Osteocyte (in vitro differentiated cells): ENCODE measurements at places on chromosomes 1 and 21.

DNA sequence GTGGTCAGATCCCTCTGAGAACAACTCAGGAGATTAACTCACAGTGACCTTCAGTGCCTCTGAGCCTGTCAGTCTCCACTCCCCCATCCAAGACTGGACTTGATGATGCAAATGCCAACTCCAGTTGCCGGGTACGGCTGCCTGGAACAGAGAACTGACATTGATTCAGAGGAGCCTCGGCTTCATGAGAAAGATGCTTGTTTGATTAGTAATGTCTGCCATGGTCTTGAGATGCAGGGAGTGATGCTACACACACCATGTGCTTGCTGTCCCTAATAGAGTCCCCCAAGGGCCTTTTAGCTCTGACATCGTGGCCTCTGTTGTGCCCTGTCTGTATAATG, 51.8 kb upstream of the LRP8 start:
- peak; percentile 38 for DNase-seq

DNA sequence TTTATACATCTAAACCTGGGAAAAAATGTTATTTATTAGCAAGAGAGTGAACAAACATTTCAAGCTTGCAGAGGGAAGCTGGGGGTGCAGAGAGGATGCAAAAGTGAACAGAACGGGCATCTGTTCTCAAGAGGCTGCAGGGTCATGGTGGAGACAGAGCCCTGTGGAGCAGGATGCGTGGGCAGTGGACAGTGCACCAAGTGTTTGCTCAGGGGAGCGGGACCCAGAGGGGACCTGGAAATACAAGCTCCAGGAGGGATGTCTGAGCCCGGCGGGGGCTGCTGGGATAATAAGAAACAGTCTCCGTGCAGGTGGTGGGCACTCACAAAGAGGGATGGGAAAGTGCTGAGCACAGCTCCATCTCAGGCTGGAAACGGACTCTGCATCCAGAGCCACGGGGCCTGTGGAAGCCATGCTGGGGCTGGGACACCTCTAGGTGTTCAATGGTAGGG, 105.3 kb upstream of the SLC45A1 start:
- DNase-seq = no peak

DNA sequence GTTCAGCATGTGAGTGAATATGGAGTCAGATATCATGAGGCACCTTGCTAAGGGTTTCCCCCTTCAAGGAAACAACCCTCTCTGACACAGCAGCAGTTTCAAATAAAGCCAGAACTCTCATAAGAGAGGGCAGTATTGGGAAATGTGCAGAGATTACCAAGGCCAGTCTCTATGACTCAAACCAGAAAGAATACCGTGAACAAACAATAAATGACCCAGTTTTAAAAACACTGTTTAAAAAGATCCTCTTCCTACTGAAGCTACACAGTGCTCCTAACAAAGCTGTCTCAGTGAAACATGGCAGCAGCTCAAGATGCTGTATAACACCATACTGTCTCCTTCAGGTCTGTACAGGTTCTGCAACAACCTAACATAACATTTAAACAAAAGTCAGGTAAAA, 102.6 kb downstream of the KIAA0319L start:
- no peak for DNase-seq

DNA sequence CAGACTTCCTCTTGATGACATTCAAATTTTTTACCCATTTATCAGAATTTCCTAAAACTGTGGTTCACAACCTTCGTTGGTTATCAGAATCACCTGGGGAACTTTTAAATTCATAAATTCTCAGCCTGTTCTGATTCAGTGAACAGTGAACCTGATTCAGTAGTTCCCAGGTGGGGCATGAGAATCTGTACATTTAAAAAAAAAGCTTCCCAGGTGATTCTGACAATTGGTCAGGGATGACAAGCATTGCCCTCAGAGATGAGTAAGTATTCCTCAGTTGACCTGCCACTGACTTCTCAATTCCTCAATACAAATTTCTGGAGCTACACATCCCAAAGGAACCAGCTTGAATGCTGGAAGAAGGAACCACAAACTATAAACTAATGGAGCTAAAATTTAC, 23.5 kb upstream of the CR2 start:
- no peak for DNase-seq

DNA sequence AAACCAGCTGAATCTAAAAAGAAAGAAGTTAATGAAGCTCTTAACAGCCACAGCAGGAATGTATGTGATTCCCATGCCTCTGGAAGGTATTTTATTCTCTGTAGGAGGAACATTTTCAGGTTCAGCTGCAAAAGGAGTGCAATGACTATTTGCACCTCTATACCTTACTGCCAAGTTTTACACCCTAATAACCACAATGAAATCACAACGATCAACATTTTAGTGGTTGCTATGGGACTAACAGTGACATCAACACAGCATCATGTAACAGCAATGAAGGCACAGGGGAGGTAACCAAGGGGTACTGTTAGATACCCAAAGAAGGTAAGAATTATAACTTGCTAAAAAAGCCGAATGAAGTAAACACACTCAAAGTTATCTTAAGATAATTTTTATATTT, 116.3 kb upstream of the HP1BP3 start:
- DNase-seq = no peak

DNA sequence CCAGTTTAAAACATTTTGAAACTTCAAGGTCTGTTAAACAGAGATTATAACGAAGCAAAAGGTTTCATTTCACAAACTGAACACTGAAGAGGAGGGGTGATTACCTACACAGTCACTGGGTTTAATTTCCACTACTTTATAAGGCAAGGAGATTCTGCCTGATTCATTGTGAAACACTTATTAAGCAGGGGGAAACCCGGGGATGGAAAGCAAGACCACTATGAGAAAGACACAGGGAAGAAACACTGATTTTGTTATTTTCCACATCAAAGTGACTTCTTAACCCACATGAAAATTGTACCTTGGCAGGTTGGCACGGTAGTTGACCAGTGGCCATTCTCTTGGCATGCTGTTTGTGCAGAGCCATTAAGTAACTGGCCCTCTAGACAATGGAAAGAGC, 8.1 kb upstream of the F5 start:
- DNase-seq = no peak

DNA sequence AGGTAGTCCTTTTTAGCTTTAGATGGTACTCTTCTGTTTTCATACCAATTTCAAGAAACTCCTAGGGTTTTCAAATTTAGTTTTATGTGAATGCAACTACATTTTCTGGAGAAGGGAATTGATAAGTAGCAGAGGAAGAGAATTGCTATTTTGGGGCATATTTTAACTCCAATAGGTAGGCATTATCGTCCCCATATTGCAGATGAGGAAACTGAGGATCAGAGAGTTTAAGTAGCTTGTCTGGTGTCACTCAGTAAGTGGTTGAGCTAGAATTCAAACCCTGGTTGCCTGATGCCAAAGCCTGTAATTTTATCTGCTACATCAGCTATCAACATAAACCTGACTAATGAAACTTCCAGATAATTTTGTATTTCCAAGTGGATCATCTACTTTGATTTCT, 1.9 kb downstream of the NFYC start:
- no peak for DNase-seq

- DNase-seq = no peak
These were observed 1.3 kb upstream of the CD5L start for GRCh38 chr1:157842939-157843338.

- no peak for DNase-seq
These were observed 8.0 kb downstream of the SMAP2 start for GRCh38 chr1:40381268-40382107.

DNA sequence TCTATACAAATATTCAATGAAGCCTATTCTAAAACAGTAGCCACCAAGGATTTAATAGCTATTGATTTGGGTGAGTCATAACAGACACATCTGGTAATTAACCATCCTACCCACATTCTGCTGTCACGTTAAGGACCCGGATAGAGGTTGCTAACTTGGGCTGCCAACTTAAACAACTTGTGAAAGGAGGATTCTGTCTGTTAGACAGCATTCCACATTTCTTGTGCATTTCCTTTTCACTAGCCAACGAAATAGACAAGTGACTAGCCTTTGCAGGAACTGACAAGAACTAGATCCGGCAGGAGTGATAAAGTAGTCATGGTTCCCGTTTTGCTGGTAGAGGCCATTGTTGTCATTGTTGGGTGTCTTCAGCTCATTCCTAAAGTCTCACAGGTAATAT, 9.5 kb downstream of the DSCAM start:
- DNase-seq = no peak

GRCh38 chr1:14138687-14139086, 438.7 kb downstream of the PRDM2 start:
- DNase-seq = no peak

GRCh38 chr1:193657552-193657951, 471.1 kb upstream of the B3GALT2 start:
- no peak for DNase-seq

GRCh38 chr1:184160236-184160635, 108.7 kb downstream of the TSEN15 start:
- DNase-seq = no peak

DNA sequence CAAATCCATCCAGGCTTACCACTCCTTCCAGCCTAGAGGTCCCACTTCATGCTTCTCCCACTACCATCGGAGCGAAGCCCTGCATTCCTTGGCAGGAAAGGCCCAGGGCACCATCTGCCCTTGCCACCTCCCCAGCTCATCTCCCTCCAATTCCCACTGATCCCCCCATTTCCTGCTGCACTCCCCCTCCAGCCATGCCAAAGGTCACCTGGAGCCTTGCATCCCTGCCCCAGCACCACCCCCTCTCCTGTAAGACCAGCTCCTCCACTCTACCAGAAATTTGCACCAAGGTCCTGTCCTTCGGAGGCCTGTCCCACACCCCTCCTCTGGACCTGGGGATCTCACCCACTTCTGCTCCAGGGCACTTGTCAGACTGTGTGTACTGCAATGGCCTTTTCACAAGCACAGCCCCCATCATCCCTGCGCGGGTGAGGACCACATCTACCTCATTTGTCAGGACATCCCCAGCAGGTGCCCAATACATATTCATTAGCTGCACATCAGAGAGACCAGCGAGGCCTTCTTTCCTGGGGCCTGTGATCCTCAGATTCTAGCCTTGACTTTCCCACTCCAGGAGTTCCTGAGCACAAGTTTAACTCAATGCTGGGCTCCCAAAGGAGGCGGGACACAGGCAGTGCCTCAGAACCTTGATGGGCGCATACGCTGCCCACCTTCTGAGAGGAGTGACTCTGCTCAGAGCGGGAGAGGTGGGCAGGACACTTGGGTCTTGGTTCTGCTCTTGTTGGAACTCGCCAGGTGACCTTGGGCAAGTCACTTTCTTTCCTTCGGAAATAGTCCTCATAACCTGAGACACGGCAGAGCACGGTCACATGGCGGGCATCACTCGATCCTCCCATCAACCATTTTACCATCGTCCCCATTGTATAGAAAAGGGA, 49.9 kb upstream of the EDN2 start:
- no peak for DNase-seq

GRCh38 chr1:89802051-89802450, 18.8 kb upstream of the LRRC8D start:
- DNase-seq = no peak

- no peak for DNase-seq
These were observed 138.5 kb upstream of the ZNHIT6 start for GRCh38 chr1:85846706-85847105.

- DNase-seq = no peak
These were observed 31.4 kb downstream of the DDR2 start for GRCh38 chr1:162663589-162664106.

- DNase-seq = no peak
These were observed 79.1 kb downstream of the CDC7 start for GRCh38 chr1:91579658-91580228.

DNA sequence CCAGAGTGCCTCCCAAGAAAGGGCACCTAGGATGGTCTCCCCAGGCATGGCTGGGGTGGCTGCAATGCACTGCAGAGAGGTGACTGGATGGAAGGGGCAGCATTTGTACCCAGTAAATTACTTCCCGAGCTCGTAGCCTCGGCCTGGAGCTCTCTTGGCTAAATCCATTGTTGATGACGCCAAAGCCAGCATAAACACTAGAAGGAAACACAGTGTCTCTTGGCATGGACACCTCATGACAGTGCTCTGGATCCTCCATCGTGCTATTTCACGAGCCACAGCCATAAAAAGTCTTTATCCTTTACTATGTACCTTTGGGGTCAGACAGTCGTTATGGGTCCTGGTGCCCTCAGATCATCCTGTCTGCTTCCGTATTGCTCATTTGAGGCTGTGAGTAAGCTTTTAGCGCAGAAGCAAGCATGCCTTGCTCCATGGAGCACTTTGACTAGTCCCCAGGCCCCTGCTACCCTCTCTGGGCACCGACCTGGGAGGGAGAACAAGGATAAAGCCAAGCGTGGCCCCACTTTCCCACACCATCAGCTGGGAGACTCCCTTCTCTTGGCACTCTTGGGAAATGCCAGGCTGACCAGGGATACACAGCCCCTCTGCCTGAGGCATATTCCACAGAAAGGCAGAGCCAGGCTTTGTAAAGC, 10.3 kb upstream of the PRELP start:
- no peak for DNase-seq

GRCh38 chr1:183739741-183740271, 65.1 kb upstream of the RGL1 start:
- DNase-seq = no peak

GRCh38 chr1:1537626-1538250, 2.7 kb downstream of the TMEM240 start:
- no peak for DNase-seq

GRCh38 chr1:95953015-95953414, 719.0 kb downstream of the RWDD3 start:
- no peak for DNase-seq

GRCh38 chr1:218069180-218069579, 215.9 kb upstream of the RRP15 start:
- no peak for DNase-seq

- no peak for DNase-seq
These were observed 773 bp downstream of the CHD1L start for GRCh38 chr1:147243228-147243685.

DNA sequence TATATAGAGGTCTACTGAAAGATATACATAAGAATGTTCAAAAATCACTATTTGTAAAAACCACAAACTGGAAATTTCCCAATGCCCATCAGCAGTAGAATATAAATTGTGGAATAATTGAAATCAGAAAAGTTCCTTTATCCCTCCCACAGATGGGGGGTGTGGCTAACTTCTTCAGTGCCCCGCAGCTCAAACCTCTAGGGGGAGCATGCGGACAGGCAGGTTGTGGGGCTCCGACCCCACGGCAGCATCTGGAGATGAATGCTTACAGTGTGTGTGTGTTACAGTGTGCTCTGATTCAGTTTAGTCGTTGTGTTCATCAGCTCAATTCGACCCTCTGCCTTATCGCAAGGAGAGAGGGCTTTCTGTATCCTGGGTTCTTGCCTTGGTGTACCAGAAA, 262.1 kb upstream of the LRRC7 start:
- no peak for DNase-seq
